Mesenchymal stem cell (in vitro differentiated cells and primary cell): ENCODE measurements at places on chromosomes 2 and 18.

- H3K36me3 ChIP-seq: no peaks in the 10 kb centered on the region
- no peaks in the 10 kb centered on the region for H3K4me1 ChIP-seq
- no peak for DNase-seq
- no peaks in the 10 kb centered on the region for H3K27me3 ChIP-seq
- H3K27ac ChIP-seq: no peak overlapping the region
Observed at GRCh38 chr2:24511894-24512293, 20.8 kb downstream of the NCOA1 start.

DNA sequence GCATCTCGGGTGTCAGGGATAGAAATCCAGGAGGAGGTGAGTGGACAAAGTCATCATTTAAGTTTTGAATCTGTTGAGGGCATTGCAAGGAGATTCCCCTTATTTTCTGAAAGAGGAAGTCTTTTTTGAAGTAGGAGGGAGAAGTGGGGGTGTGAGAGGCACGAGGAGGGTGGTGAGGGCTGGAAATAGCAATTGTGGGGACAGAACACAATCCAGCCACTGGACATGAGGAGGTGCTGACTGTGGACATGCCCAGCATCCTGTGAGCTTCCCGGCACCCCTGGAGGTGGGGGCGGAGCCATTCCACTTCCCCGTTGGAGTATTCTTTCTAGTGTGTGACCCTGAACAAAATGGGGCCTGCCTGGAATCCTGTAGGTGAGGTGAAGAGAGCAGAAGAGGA lies 310.7 kb upstream of the EPAS1 start:
- DNase-seq: no peak
- no peak overlapping the region for H3K27ac ChIP-seq
- no peaks in the 10 kb centered on the region for H3K4me1 ChIP-seq
- H3K27me3 ChIP-seq: no peaks in the 10 kb centered on the region
- H3K36me3 ChIP-seq: peaks cover 79% of the 10 kb centered on the region

DNA sequence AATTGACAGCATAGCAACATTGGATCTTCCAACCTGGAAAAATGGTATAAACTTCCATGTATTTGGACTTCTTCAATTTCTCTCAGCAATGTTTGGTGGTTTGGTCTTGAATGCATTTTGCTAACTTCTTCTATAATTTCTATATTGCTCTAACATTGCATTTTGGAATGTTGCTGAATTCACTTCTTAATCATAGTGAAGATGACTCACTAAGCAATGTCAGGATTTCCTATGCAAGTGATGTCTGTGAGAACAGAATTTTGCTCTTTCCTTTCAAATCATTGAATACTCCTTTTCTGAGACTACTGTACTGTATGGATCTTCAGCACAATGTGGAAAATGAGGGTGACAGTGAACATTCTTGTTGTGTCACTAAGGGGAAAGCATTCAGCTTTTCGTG lies 28.9 kb upstream of the CDH19 start:
- H3K27ac ChIP-seq: no peak overlapping the region
- no peaks in the 10 kb centered on the region for H3K27me3 ChIP-seq
- DNase-seq: no peak
- no peak overlapping the region for H3K4me3 ChIP-seq
- no peaks in the 10 kb centered on the region for H3K36me3 ChIP-seq

- H3K36me3 ChIP-seq: no peaks in the 10 kb centered on the region
- H3K27ac ChIP-seq: no peak overlapping the region
- peaks cover 22% of the 10 kb centered on the region for H3K27me3 ChIP-seq
- no peaks in the 10 kb centered on the region for H3K4me1 ChIP-seq
- no peak for DNase-seq
- H3K4me3 ChIP-seq: no peak overlapping the region
Observed at GRCh38 chr2:208097801-208098200, 26.5 kb downstream of the CRYGD start.

GRCh38 chr2:214730800-214731407 lies 78.6 kb downstream of the BARD1 start:
- no peaks in the 10 kb centered on the region for H3K36me3 ChIP-seq
- no peaks in the 10 kb centered on the region for H3K4me1 ChIP-seq
- no peaks in the 10 kb centered on the region for H3K27me3 ChIP-seq
- no peak overlapping the region for H3K4me3 ChIP-seq
- no peak for DNase-seq

DNA sequence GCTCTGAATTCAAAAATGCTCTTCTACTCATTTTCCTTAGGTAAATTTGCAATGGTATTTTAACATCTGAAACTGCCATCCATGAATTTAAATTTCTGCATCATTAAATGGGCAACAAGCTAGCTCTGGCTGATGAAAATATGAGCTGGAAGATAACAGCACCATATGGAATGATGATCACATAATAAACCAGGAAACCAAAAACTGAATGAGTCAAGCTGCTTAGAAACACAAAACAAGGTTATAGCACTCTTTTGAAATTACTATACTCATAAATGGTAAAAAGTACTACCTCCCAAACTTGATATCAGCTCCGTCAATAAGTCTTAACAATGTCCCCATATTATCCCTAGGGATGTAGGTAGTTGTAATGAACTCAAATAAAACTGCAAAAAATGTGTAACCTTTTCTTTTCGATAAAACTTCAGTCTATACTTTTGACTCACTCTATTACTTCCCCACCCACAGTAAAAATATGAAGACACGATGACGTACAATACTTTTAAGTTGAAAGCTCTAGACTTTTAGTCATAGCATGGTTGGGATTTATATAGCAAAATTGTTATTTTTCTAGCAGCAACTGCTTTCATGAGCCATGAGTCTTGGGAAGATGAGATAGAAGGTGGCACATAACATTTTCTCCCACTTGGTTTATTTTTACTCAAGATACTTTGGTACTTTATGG lies 396.7 kb downstream of the CDH2 start:
- no peaks in the 10 kb centered on the region for H3K27me3 ChIP-seq
- H3K36me3 ChIP-seq: no peaks in the 10 kb centered on the region
- H3K27ac ChIP-seq: no peak overlapping the region
- H3K4me3 ChIP-seq: no peak overlapping the region

DNA sequence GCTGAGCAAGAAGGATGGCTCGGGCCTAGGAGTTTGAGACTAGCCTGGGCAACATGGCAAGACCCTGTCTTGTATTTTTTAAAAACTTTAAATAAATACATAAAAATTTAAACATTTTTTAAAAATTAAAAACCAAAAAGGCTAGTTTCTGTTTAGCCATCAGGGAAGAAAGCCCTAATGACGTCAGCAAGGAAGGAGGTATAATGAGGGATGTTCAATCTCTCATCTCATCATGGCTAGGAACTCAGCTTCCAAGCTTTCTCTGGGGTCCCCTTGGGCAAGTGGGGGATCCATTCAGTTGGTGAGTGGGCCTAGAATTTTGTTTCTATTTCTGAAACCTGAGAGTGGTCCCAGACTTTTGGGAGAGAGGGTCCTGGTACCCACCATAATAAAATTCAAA lies 35.1 kb upstream of the SLC25A52 start:
- DNase-seq: no peak
- H3K36me3 ChIP-seq: no peaks in the 10 kb centered on the region
- no peak overlapping the region for H3K27ac ChIP-seq
- no peaks in the 10 kb centered on the region for H3K27me3 ChIP-seq

DNA sequence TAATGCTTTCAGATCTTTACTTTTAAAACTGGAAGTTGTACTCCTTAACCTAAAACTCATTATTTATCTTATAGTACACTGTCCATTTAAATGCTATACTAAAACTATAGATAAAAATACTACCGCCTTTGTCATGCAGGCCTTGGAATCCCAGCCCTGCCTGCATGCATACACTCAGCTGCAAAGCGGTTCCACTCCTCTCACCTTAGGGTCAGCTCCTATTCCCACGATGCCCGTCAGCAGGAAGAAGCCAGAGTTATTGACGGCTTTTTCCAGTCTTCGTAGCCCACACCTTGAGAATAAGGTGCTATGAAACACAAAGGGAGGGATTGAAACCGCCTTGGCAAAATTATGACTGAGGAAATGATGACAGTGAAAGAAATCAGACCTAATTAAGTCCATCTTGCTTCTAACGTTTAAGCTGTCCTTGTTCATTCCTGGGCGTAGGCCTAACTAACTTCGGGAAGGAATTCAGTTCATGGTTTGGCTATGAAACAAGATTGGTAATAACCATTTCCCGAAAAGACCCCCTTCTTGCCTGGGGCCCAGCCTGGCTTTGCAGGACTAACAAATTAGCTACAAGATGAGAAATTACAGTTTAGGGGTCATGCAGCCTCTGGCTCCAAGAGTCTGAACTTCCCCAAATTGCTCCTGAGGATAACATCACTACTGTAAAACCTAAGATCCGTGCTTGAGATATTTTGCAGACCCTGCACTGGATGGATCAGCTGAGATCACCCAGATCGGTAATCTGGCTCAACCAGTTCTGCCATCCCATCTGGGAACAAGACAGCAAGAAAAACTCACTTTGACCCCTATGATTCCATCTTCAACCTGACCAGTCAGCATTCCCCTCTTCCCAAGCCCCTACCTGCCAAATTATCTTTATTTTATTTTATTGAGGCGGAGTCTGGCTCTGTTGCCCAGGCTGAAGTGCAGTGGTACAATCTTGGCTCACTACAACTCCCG lies 17.1 kb downstream of the EPB41L5 start:
- no peak overlapping the region for H3K27ac ChIP-seq
- no peak overlapping the region for H3K4me3 ChIP-seq
- DNase-seq: no peak
- no peaks in the 10 kb centered on the region for H3K27me3 ChIP-seq

DNA sequence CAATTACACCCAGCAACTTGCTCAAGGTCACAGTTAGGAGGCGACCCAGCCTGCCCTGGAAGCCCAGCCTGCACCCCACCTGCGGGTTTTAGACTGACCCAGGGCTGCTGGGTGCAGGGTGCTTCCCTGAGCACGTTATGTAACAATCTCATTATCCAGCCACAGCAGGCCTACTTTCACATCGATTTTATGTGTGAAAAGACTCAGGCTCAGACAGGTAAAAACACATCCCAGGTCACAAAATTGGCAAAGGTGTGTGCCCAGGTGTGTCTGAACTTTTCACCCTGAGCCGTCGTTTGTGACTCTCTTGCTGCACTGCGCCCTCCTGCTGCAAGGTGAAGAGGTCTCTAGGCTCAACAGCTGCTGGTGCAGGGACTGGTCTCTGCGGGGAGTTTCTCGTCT lies 668.2 kb upstream of the HS6ST1 start:
- peaks cover 27% of the 10 kb centered on the region for H3K27me3 ChIP-seq
- H3K36me3 ChIP-seq: no peaks in the 10 kb centered on the region
- no peak overlapping the region for H3K27ac ChIP-seq
- no peak overlapping the region for H3K4me3 ChIP-seq

DNA sequence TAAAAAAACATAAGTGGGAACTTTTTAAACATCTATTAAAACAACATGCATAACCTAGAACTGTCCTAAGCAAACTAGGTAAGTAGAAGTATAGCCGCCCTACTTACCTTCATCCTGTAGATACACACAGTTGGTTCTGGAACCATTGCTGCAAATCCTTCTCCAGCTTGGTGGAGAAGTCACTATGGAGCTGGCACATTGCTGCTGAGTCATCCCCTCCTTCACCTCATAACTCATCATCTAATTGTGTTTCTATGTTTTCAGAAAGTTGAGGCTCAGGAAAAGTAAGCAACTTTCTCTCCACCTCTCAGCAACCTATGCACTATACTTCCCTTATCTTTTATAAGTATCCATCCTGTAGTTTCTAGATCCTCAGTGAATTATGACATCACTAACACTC lies 269.8 kb upstream of the MMADHC start:
- no peak overlapping the region for H3K4me3 ChIP-seq
- peak; percentile 50 for DNase-seq
- H3K27me3 ChIP-seq: no peaks in the 10 kb centered on the region
- H3K27ac ChIP-seq: no peak overlapping the region
- no peaks in the 10 kb centered on the region for H3K4me1 ChIP-seq

DNA sequence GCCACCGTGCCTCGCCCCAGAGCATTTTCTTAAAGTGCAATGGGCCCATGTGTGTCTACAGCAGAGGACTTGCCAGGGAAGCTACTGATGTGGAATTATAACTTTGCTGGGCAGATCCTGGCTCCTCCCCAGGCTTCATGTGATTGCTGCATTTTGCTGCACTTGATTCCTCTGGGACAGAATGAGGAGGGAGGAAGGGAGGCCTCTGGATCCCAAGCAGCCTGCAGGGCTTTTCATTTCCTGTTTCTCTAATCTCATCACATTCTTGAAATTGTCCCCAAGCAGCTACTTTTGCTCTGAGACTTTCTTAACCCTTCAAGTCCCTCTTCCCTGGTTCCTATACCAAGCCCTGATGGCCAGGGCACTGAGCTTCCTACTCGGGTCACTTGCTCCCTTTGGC lies 134.4 kb upstream of the SEC11C start:
- H3K4me1 ChIP-seq: peaks cover 8% of the 10 kb centered on the region
- H3K27ac ChIP-seq: no peak overlapping the region
- peak; percentile 82 for DNase-seq

DNA sequence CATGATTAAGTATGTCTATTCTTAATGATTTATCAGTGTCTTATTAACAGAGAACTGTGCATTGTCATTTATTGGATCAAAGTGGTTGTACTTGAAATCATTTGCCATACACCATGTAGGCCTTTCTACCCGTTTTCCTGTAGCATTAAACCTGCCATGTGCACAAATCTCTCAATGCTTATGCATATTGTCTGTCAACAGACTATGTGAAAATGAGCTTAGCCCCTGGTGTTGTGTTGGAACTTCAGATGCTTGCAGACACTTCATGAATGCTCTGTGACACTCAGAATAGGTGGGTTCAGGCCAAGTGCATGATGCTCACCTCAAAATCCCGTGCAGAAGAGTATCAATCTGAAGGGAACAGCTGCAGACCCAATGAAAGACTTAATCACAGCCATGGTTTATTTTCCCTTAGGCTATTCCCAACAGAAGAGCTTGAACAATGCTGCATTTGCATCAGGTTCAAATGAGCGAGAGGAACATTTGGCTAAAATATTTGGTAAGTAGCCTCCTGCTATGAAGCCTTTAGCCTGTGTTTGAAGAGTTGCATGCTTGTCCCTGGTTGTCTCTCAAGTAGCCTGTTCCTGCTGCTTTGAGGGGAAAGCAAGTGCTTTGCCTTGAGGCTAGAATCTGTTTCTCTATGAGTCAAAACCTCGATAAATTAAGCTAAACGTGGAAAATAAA lies 6.1 kb downstream of the C2orf92 start:
- no peaks in the 10 kb centered on the region for H3K36me3 ChIP-seq
- no peaks in the 10 kb centered on the region for H3K27me3 ChIP-seq
- H3K27ac ChIP-seq: no peak overlapping the region

- H3K36me3 ChIP-seq: no peaks in the 10 kb centered on the region
- DNase-seq: no peak
- H3K27ac ChIP-seq: no peak overlapping the region
- no peaks in the 10 kb centered on the region for H3K27me3 ChIP-seq
- no peak overlapping the region for H3K4me3 ChIP-seq
- H3K4me1 ChIP-seq: peaks cover 3% of the 10 kb centered on the region
Observed at GRCh38 chr2:8999102-8999446, 4.4 kb downstream of the MBOAT2 start.

GRCh38 chr2:230737300-230737699 lies 24.7 kb downstream of the CAB39 start:
- no peak overlapping the region for H3K4me3 ChIP-seq
- peaks cover 3% of the 10 kb centered on the region for H3K4me1 ChIP-seq
- H3K27ac ChIP-seq: no peak overlapping the region
- DNase-seq: no peak
- H3K27me3 ChIP-seq: no peaks in the 10 kb centered on the region

- peak; percentile 59 for DNase-seq
- no peaks in the 10 kb centered on the region for H3K36me3 ChIP-seq
- H3K4me1 ChIP-seq: peaks cover 2% of the 10 kb centered on the region
- peak overlapping the region; percentile 81 for H3K27ac ChIP-seq
Observed at GRCh38 chr2:39469807-39470206, 32.7 kb upstream of the MAP4K3 start.

- H3K4me1 ChIP-seq: no peaks in the 10 kb centered on the region
- no peak overlapping the region for H3K4me3 ChIP-seq
- H3K27me3 ChIP-seq: no peaks in the 10 kb centered on the region
Observed at GRCh38 chr2:185967335-185967734, 228.7 kb downstream of the FSIP2 start.

- H3K27me3 ChIP-seq: no peaks in the 10 kb centered on the region
- no peak overlapping the region for H3K27ac ChIP-seq
- no peak for DNase-seq
- H3K4me3 ChIP-seq: no peak overlapping the region
Observed at GRCh38 chr2:236536727-236537398, 32.8 kb upstream of the ACKR3 start.
